ENCODE measurements at places on chromosomes 7 and 10.

GRCh38 chr10:48506147-48506917 is 98.5 kb downstream of the ARHGAP22 start:
- H3K27me3 ChIP-seq, result no peaks in the 10 kb centered on the region
- H3K36me3 ChIP-seq, result no peaks in the 10 kb centered on the region
- H3K4me1 ChIP-seq, result no peaks in the 10 kb centered on the region
- no peak overlapping the region for H3K4me3 ChIP-seq
- no peak overlapping the region for H3K27ac ChIP-seq

DNA sequence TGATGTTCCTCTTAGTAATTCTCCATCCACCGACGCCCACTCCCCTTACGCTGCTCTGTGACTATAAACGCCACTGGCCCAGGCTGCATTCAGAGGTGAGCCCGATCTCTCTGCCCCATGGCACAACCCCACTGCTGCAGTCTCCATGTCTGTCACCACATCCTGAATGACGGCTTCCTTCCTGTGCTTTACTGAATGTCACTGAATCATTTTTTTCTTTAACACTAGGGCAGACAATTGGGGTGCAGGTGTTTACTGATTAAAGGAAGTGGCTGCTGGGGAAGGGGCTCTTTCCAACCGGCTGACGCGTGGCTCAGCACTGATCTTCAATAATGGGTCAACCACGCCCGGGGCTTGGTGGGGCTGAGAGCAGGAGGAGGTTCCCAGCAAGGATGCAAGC is 208.3 kb downstream of the USP6NL start:
- no peaks in the 10 kb centered on the region for H3K36me3 ChIP-seq
- peak; percentile 89 for DNase-seq
- peaks cover 33% of the 10 kb centered on the region for H3K4me1 ChIP-seq
- no peak overlapping the region for H3K4me3 ChIP-seq
- peak overlapping the region; percentile 86 for H3K27ac ChIP-seq
- H3K27me3 ChIP-seq, result no peaks in the 10 kb centered on the region

DNA sequence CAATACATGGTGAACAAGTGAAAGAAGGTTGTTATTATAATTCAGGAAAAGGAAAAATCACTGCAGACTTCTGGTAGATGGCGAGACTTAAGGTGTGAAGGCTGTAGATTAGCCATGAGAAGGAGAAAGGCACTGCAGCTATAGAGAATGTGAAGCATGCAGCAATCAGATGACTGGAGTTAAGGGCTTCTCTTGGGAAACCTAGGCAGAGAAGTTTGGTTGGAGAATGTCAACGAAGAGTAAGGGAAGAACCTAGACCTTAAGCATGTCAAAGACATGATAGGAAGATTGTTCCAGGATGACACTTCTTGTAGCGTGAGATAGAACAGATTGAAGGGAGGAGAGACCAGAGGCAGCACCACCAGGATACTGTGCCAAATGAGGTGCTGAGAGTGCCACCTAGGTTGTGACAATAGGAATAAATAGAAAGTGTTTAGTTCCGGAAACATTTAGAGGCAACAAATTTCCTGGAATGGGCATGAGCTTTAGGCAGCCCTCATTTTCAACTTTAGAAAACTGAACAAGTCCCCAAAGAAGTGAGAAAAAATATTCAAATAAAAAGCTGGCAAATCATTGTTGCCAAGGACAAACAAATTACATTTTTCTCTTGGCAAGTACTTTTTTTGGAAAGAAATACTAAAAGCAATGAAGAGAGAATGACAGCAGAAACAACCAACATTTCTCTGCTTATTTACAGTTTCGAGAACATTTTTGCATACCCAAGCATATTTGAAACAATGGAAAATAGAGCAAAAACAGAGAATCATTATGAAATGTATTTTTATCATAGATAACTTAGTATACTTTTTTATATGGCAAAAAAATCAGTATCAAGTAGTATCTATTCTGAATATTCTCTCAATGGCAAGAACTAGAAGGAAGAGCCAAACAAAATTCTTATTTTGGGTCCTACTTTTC is 4.9 kb downstream of the LRRC17 start:
- H3K36me3 ChIP-seq, result no peaks in the 10 kb centered on the region
- H3K4me1 ChIP-seq, result no peaks in the 10 kb centered on the region
- no peak for DNase-seq
- no peak overlapping the region for H3K4me3 ChIP-seq
- peaks cover 3% of the 10 kb centered on the region for H3K27me3 ChIP-seq
- H3K27ac ChIP-seq, result no peak overlapping the region

GRCh38 chr10:47318706-47319105 is 3.5 kb upstream of the GDF2 start:
- no peak overlapping the region for H3K27ac ChIP-seq
- H3K4me3 ChIP-seq, result no peak overlapping the region
- H3K4me1 ChIP-seq, result no peaks in the 10 kb centered on the region
- H3K27me3 ChIP-seq, result peaks cover 1% of the 10 kb centered on the region

DNA sequence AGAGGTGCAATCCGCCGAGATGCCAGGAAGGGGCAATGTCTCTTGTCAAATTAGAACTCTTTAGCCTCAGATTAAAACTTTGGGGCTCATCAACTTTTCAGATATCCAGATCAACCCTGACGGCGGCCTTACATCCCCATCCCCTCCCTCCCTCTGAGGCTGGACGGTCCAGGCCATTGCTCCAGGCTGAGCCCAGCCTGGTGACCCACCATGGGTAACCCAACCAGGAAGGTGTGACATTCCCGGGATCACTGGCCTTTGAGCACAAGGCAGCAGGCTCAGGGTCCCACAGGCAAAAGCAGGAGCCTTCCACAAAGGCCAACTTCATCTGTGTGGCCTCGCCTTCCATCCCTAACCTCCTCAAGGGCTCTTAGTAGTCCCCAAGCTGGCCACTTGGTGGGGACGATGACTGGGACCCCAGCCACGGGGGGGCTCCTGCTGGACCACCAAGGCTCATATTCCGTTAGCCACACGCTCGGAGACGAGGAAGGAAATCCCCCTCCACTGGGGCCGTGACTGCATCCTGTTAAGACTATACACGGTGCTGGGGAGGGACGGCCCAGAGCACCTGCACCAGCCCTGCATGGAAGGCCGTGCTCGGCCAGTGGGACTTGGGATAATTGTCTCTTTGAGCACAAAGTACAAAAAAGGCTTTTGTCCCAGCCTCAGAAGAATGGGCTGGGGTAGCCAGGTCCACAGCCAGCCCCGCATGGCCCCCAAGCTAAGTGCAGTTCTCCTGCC is 62.8 kb downstream of the ZRANB1 start:
- H3K27me3 ChIP-seq, result no peaks in the 10 kb centered on the region
- H3K4me1 ChIP-seq, result peaks cover 12% of the 10 kb centered on the region
- DNase-seq, result no peak

DNA sequence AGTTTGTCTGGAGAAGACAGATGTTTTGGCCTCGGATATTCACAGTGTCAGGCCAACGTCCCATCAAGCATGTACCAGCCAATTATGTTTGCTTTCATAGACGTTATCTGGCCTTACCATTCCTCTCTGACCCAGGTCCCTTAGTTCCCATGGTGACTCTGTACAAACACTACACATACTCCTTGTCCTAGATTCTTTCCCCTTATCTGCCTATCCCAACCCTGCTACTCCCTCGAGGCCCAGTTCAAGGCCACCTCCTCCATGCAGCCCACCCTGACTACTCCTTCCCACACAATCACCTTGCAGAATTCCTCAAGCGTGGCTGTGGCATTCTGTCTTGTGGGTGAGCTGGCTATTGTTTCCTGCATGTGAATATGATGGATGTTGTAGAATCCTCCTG is 155.2 kb downstream of the PRKAG2 start:
- no peak overlapping the region for H3K4me3 ChIP-seq
- no peaks in the 10 kb centered on the region for H3K36me3 ChIP-seq
- H3K27ac ChIP-seq, result no peak overlapping the region
- H3K27me3 ChIP-seq, result peaks cover 38% of the 10 kb centered on the region
- H3K4me1 ChIP-seq, result no peaks in the 10 kb centered on the region
- no peak for DNase-seq

DNA sequence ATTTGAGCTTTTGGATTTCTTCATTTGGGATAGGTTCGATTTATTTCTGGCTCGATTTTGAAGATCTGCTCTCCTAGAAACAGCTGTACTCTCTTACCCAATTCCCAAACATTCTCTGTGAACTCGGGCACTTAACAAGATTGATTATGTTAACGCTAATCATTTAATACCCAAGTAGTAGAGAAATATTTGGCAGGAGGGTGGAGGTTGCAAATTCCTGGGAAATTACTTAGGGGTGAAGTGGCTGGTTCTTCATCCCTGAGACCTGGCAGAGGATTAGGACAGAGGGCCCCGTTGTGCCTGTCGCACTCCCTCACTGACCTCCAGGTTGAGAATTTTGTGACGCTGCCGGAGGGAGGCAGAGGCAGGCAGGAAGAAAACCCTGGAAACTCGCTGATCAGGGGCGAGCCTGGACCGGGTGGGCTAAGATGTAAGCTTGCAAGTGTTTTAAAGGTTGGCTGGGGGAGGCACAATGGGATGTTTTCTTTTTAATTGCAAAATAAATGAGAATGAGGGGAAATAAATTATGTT is 182.6 kb downstream of the TCF7L2 start:
- no peak for DNase-seq
- H3K36me3 ChIP-seq, result no peaks in the 10 kb centered on the region
- no peaks in the 10 kb centered on the region for H3K4me1 ChIP-seq
- no peak overlapping the region for H3K27ac ChIP-seq

GRCh38 chr7:41189866-41190265 is 513.0 kb downstream of the INHBA start:
- H3K36me3 ChIP-seq, result no peaks in the 10 kb centered on the region
- H3K27ac ChIP-seq, result no peak overlapping the region
- no peaks in the 10 kb centered on the region for H3K27me3 ChIP-seq
- no peaks in the 10 kb centered on the region for H3K4me1 ChIP-seq
- no peak overlapping the region for H3K4me3 ChIP-seq
- DNase-seq, result no peak

DNA sequence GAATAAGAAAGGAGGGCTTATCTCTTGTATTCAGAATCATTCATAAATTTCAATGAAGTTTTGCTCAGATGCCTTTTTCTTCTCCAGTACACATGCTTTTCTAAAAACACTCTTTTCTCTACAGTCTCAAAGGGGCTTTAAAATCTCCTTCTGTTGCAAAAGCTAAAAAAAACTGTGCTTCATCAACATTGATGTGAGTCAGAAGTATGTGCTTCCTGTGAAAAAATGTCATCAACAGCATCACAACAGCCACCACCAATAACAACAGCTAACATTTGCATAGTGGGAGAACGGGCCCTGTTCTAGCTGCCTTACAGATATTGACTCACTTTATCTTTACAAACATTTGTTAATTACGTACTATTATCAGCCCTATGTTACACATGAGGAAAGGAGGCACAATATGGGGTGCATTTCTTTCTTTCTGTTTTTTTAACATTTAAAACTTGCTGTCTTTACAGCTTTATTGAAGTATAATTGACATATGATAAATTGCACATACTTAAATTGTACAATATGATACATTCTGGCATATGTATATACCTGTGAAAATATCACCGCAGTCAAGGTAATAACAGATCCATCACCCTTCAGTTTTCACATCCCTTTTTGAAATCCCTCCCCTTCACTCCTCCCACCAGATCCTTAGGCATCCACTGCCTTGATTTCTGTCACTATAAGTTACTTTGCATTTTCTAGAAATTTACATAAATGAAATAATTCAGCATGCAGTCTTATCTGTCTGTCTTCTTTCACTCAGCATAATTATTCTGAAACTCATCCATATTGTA is 1605.4 kb upstream of the LRRTM3 start:
- H3K27me3 ChIP-seq, result no peaks in the 10 kb centered on the region
- no peaks in the 10 kb centered on the region for H3K36me3 ChIP-seq
- H3K27ac ChIP-seq, result no peak overlapping the region
- H3K4me1 ChIP-seq, result no peaks in the 10 kb centered on the region
- DNase-seq, result no peak
